ENCODE measurements at places on chromosomes 2 and 18. TPM values are rescaled to one million over a fixed set of nuclear protein-coding genes. Genes with fewer than 3 reads are reported as not detected.

DNA sequence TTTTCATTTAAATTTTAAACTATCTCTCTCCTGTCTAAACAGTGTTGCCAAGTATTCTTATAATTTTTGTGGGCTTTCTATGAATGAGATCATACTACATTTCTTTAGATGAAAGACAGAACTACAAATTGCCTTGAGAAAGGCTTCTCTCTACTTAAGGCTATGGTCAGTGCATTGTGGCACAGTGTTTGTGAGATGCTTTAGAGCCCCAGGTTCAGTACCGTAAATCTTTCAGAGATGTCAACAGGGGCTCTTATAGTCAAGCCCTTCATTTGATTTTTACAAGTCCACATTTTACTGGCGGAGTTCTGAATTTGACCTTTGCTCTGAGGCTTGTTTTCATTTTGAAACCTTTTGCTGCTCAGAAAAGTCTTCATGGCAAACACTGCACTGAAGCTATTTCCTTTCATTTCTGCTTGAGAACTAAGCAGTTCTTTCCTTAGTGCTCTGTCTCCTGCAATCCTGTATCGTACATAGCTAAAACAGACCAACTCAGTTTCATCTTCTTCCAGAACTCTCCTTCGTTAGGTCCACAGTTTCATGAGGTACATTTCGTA is 175.2 kb downstream of the NYAP2 start:
- H3K27me3 ChIP-seq: no peaks in the 10 kb centered on the region
- DNase-seq: no peak
- H3K4me3 ChIP-seq: no peak overlapping the region
- no peaks in the 10 kb centered on the region for H3K36me3 ChIP-seq

- H3K4me3 ChIP-seq: no peak overlapping the region
- no peak overlapping the region for H3K27ac ChIP-seq
- no peak for DNase-seq
- no peaks in the 10 kb centered on the region for H3K36me3 ChIP-seq
- no peaks in the 10 kb centered on the region for H3K4me1 ChIP-seq
These were observed 196.1 kb downstream of the SETBP1 start for GRCh38 chr18:44876755-44877154.

GRCh38 chr18:41849632-41850031 is 105.4 kb upstream of the PIK3C3 start:
- H3K36me3 ChIP-seq: no peaks in the 10 kb centered on the region
- H3K27me3 ChIP-seq: peaks cover 19% of the 10 kb centered on the region
- H3K27ac ChIP-seq: no peak overlapping the region
- no peak for DNase-seq
- H3K4me1 ChIP-seq: no peaks in the 10 kb centered on the region

- H3K36me3 ChIP-seq: peaks cover 60% of the 10 kb centered on the region
- peak overlapping the region; percentile 54 for H3K27ac ChIP-seq
- H3K4me3 ChIP-seq: no peak overlapping the region
These were observed 31.7 kb downstream of the MYO1B start for GRCh38 chr2:191276792-191277465.

DNA sequence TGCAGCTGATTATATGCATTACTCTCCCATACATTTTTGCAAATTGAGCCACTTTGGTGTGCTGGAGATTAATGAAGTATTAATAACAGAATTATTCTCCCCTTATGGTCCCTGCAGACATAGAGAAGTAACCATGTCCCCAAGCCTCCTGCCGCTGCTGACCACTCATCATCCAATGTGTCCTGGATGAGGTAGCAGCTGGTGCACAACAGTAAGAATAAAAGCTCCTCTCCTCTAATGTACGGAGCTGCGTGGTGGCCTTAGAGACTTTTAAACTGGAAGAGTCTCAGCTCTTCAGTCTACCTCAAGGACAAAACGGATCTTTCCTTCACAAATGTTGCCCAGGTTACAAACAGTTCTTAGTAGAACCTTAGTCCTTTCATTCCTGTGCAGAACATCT is 37.7 kb downstream of the TPO start:
- no peak overlapping the region for H3K4me3 ChIP-seq
- no peaks in the 10 kb centered on the region for H3K36me3 ChIP-seq
- no peak overlapping the region for H3K27ac ChIP-seq
- no peaks in the 10 kb centered on the region for H3K4me1 ChIP-seq
- no peak for DNase-seq
- H3K27me3 ChIP-seq: peaks cover 11% of the 10 kb centered on the region

GRCh38 chr2:46371854-46372253 is 74.6 kb downstream of the EPAS1 start:
- peaks cover 20% of the 10 kb centered on the region for H3K36me3 ChIP-seq
- H3K27me3 ChIP-seq: 0 out of 2 replicates have a peak, but pooled peaks cover 2% of the 10 kb centered on the region
- no peak for DNase-seq
- H3K4me3 ChIP-seq: no peak overlapping the region

GRCh38 chr18:65754121-65754520 is 3.3 kb downstream of the CDH7 start:
- no peaks in the 10 kb centered on the region for H3K27me3 ChIP-seq
- no peak overlapping the region for H3K4me3 ChIP-seq
- no peaks in the 10 kb centered on the region for H3K36me3 ChIP-seq
- DNase-seq: no peak

DNA sequence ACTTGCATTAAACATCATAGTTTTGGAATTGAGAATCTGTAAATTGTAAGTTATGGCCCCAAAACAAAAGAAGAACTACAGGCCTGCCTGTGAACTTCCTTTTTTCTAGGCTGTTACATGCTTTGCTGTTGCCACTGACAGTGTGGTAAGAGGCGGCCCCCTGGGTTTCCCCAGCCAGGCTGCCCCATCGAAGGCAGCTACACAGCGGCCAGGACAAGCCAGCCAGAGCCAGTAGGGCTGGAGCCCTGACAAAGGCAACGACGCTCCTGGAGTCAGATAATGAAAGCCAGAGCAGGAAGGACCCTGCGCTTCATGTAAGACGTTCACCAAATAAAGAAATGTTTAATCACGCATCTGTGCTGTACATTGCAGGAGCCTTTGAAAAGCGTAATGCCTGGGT is 55.0 kb downstream of the ANKRD44 start:
- no peak for DNase-seq
- H3K27me3 ChIP-seq: peaks cover 1% of the 10 kb centered on the region
- no peaks in the 10 kb centered on the region for H3K36me3 ChIP-seq
- H3K27ac ChIP-seq: no peak overlapping the region
- H3K4me1 ChIP-seq: peaks cover 8% of the 10 kb centered on the region

DNA sequence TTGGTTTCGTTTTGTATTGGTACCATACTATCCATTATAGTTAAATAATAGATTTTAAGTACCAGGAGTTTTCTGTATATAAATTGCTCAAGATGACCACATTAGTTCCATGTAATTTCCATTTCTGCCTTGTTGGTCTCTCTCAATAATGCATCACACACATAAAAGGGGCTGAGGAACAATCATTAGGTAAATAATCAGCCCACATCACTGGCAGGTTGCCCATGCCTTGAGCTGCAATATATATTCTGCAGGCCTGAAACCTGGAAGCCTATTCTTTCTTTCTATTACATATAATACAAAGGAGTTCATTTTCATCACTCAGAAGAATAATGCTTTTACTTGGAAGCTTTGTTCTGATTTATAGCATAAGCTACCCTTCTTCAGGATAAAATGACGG is 616.1 kb upstream of the PKDCC start:
- DNase-seq: no peak
- no peak overlapping the region for H3K27ac ChIP-seq
- H3K36me3 ChIP-seq: no peaks in the 10 kb centered on the region
- H3K27me3 ChIP-seq: no peaks in the 10 kb centered on the region
- no peak overlapping the region for H3K4me3 ChIP-seq
- no peaks in the 10 kb centered on the region for H3K4me1 ChIP-seq

C18orf54 gene
- total RNA-seq: 7.9 TPM

CFAP221 gene
- total RNA-seq: not detected

C2orf72 gene
- not detected for total RNA-seq
